ENCODE measurements at places on chromosomes 2 and 18.

GRCh38 chr18:8744038-8744437 lies 38.7 kb downstream of the MTCL1 start:
- DNase-seq, result no peak

- no peak for DNase-seq
Observed at GRCh38 chr2:216298719-216299495, 73.4 kb downstream of the MARCHF4 start.

DNA sequence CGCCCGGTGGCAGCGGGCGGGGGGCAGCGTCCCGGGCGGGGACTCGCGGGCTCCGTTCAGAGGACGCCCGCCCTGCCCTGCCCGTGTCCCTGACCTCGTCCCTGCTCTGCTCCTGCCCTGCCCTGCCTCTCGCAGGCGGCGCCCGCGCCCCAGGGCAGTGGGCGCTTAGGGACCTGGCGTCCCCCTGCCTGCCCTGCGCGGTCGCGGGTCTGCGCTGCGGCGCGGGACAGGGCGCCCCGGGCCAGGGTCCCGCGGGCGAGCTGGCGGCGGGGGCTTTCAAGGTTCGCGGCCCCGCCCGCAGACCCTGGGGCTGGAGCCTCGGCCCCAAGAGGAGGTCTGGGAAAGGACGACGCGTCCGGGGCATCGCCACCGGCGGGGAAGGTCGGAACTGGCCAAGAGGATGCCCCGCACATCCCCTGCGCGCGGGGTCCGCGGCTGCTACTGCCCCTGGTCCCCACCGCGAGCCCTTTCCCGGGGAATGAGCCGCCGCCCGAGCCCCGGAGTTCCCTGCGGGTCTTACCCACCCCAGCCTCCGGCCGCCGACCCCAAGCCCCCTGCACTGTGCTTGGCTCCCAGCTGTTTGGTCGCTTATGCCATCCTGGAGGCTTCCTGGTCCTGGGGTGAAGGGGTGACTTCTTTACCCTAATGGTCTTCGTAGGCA lies 679 bp downstream of the RNF144A start:
- no peak for DNase-seq

GRCh38 chr2:95051626-95052025 lies 26.1 kb downstream of the MAL start:
- no peak for DNase-seq

- no peak for DNase-seq
Observed at GRCh38 chr2:179931502-179931901, 70.1 kb upstream of the ZNF385B start.

DNA sequence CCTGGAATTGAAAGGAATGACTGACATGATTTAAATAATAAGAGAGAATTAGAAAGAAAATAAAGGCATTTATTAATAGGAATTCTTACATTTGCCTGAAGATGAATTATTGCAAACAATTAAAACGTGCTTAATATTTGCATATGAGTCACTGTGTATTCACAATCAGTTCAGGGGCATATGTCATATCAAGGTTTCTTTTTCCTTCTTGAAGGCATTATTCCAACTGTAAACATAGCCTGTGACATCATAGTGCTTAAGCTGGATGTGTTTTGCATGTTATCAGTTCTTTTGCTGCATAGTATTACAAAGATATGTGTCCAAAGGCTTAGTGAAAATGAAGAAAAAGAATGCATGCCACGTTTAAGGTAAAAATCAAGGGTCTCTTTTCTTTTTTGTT lies 80.8 kb downstream of the MEIS1 start:
- no peak for DNase-seq

DNA sequence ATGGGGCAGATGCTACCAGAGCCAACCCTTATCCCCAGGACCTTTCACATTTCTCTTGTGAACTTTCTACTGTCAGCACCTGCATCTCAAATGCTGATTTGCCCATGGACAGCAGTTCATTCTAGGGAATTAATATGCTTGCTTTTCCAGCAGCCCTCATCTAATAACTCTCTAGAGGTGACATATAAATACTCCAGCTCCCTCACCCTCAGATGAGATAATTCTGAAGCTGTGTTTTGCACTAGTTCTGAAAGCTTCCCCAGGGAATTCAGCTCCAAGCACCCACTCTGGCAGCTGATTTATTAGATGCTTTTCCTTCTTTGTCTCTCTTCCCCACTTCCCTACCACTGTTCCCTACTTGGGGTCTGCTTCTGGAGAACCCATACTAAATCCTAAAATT lies 62.1 kb downstream of the PLCL1 start:
- no peak for DNase-seq

GRCh38 chr2:173823543-173823939 lies 141.6 kb downstream of the SP3 start:
- no peak for DNase-seq

Data from HCT116 (cell line).